ENCODE measurements at places on chromosomes 13 and 19.

GRCh38 chr19:54418930-54419800 is 3.9 kb downstream of the TTYH1 start:
- no peak for DNase-seq

DNA sequence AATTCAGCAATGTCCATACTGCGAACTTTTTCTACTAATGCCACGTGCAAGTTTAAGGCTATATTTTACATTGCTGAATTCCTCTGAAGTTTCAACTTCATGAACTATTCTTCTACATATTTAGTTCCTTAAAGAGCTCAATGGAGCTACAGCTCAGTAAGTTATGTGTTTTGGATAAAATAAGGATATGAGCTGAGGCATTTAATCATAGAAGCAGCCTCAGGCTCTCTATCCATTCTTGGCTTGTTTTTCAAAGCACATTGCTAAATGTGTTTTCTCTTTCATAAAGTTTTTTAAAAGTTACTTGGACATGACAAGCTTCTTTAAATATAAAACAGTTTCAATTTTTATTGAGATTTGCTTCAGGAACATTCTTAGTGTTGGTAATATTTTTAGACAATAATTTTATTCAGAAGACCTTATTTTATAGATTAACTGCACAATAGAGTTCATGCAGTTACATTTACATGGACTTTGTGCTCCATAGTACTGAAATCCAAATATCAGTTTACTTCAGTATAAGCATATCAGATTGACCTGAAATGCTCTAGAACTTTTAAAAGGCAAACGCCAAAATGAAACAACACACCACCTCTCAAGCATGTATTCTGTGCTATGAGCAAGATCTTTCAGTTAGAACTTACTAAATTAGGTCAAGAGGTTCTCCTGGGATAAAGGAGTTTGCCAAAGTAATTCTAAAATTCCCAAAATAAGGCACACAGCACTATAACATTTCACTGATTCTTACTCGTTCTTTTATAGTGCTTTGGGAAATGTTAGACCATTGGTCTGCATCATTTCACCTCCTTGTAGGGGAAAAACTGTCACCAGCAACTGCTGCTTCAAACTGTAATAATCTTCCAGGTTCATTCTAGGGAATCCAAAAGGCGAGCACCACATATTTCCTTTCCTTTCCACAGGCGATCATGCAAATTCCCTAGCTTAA is 275.5 kb downstream of the ENOX1 start:
- no peak for DNase-seq

- no peak for DNase-seq
Measured at GRCh38 chr13:41614671-41615527, 157.5 kb downstream of the RGCC start.

- DNase-seq, result no peak
Measured at GRCh38 chr19:2653710-2654707, 48.5 kb downstream of the GNG7 start.

DNA sequence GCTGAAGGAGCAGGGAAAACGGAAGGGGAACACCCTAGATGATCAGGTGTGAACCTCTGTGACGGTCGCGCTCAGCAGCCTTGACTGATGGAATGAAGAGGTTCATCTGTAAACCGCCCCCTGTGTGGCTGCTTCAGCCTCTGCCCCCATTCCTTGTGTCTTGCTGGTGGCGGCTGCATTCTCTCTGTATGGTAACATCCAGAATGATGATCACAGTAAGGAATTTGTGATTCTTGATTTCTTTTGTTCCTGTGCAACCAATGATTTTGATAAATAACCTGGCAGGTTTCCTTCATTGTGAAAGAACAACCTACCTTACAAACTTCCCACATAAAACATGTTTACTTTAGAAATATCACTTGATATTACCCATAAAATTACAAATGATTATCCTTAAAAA is 118.7 kb upstream of the MCF2L start:
- no peak for DNase-seq
